ENCODE measurements at places on chromosomes 7 and 10.

- no peak overlapping the region for H3K27ac ChIP-seq
- H3K36me3 ChIP-seq = no peaks in the 10 kb centered on the region
- no peak overlapping the region for H3K4me3 ChIP-seq
- H3K27me3 ChIP-seq = no peaks in the 10 kb centered on the region
- DNase-seq = no peak
- no peaks in the 10 kb centered on the region for H3K4me1 ChIP-seq
These were observed 70.9 kb downstream of the HHEX start for GRCh38 chr10:92760609-92761008.

DNA sequence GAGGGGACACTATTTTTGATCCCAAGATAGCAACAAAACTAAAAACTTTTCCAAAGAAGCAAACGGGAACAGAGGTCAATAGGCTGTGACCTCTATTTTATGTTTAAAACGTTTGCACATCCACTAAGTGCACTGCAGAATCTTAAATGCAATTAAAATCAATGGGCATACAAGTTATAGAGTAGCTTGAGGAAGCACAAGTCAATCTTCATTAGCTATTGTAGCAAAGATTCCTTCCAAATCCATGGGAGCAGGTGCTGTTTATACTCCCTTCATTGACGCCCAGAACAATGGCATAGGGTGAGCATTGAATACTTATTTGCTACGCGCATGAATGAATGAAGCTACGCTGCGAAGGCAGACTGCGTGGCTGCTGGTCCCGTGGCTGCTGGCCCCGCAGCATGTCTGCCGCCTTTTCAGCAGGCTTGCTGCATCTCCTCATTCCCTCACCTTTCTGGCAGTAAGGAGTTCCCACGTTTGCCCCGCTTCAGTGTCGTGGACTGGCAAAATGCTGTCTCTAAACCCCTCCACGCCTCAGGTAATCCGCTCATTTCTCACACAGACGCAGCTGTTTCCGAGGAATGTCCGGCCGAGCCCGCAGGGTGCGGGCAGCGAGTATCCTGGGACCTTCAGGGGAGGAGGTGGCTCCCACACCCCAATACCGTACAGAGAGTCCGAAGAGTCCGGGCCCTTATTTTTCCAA lies 754 bp upstream of the PHYHIPL start:
- no peak overlapping the region for H3K4me3 ChIP-seq
- H3K36me3 ChIP-seq = no peaks in the 10 kb centered on the region
- H3K27ac ChIP-seq = no peak overlapping the region
- no peaks in the 10 kb centered on the region for H3K4me1 ChIP-seq

- H3K4me1 ChIP-seq = no peaks in the 10 kb centered on the region
- DNase-seq = no peak
- no peaks in the 10 kb centered on the region for H3K27me3 ChIP-seq
- H3K4me3 ChIP-seq = no peak overlapping the region
- H3K27ac ChIP-seq = no peak overlapping the region
- H3K36me3 ChIP-seq = no peaks in the 10 kb centered on the region
These were observed 131.7 kb upstream of the PRSS58 start for GRCh38 chr7:142389544-142389943.

DNA sequence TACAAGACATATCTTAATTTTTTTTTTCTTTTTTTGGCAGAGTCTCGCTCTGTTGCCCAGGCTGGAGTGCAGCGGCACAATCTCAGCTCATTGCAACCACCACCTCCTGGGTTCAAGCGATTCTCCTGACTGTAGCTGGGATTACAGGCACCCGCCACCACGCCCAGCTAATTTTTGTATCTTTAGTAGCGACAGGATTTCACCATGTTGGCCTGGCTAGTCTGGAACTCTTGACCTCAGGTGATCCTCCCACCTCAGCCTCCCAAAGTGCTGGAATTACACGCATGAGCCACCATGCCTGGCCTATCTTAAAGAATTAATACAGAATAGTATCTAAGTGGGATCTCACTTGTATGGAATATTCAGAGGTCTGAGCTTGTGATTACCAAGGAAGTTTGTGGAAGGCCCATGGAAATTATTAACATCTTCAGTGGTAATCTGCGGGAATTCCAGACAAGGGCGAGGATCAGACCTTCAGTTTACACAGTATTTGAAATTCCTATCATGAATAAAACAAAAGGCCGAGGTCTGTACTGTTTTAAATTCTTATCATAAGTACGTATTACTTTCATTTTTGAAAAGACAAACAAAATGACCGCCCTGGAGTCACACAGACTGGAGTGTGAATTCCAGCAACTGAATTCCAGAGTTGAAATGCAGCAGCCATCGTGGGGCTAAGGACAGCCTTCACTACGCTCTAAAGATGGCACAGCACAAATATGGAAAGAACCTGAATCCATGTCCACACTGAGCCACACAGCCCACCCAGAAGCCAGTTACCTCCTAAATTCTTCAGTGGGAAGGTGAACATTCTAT lies 16.7 kb downstream of the GPRIN2 start:
- no peak overlapping the region for H3K4me3 ChIP-seq
- no peaks in the 10 kb centered on the region for H3K36me3 ChIP-seq
- DNase-seq = no peak
- no peak overlapping the region for H3K27ac ChIP-seq
- no peaks in the 10 kb centered on the region for H3K4me1 ChIP-seq

- no peaks in the 10 kb centered on the region for H3K27me3 ChIP-seq
- no peaks in the 10 kb centered on the region for H3K4me1 ChIP-seq
- H3K4me3 ChIP-seq = no peak overlapping the region
- H3K27ac ChIP-seq = peak overlapping the region; percentile 48
- no peaks in the 10 kb centered on the region for H3K36me3 ChIP-seq
- DNase-seq = no peak
These were observed 99.8 kb upstream of the AGBL3 start for GRCh38 chr7:134886353-134887057.

- DNase-seq = no peak
- H3K4me1 ChIP-seq = peaks cover 11% of the 10 kb centered on the region
- H3K27ac ChIP-seq = no peak overlapping the region
- no peak overlapping the region for H3K4me3 ChIP-seq
- H3K36me3 ChIP-seq = no peaks in the 10 kb centered on the region
These were observed 1203.2 kb downstream of the SORCS3 start for GRCh38 chr10:105844241-105844640.

GRCh38 chr7:106625678-106626301 lies 35.2 kb downstream of the CCDC71L start:
- H3K4me1 ChIP-seq = no peaks in the 10 kb centered on the region
- no peak overlapping the region for H3K27ac ChIP-seq
- no peak for DNase-seq
- H3K27me3 ChIP-seq = no peaks in the 10 kb centered on the region
- H3K4me3 ChIP-seq = no peak overlapping the region
- H3K36me3 ChIP-seq = no peaks in the 10 kb centered on the region

- no peak for DNase-seq
- no peak overlapping the region for H3K4me3 ChIP-seq
- no peaks in the 10 kb centered on the region for H3K27me3 ChIP-seq
- H3K36me3 ChIP-seq = no peaks in the 10 kb centered on the region
These were observed 395.7 kb downstream of the CDC14C start for GRCh38 chr7:49320083-49320482.
